ENCODE measurements at places on chromosomes 7 and 10.

DNA sequence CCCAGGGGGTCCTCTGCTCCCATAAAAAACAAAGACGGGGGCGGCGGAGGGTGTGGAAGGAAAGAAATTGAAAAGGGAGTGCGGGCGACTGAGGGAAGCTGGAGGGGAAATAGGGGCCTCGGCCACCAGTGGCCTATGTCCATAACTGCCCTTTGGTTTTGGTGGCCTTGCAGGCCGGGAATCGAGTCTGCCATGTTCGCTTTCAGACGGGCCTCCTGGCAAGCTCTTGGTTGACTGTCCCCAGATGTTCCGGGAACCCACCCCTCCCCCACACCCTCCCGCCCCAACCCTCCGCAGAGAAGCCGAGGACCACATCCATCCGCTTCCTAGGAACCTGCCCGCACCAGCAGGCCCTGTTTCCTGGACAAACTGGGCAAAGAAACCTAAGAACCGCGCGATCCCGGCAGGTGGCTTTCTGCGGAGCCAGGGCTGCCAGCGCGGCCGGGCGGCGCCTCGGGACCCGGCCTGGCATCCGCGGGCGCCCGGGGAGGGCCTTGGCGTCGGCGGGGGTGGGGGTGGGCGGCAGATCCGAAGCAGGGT is 20.0 kb upstream of the GATA3 start:
- H3K27ac ChIP-seq: no peak overlapping the region
- DNase-seq: peak; percentile 72
- no peaks in the 10 kb centered on the region for H3K36me3 ChIP-seq
- H3K4me1 ChIP-seq: peaks cover 9% of the 10 kb centered on the region
- peaks cover 95% of the 10 kb centered on the region for H3K27me3 ChIP-seq
- no peak overlapping the region for H3K4me3 ChIP-seq

GRCh38 chr7:44172803-44173424 is 16.3 kb downstream of the GCK start:
- no peak for DNase-seq
- no peaks in the 10 kb centered on the region for H3K4me1 ChIP-seq
- H3K36me3 ChIP-seq: no peaks in the 10 kb centered on the region
- no peak overlapping the region for H3K4me3 ChIP-seq
- H3K27ac ChIP-seq: no peak overlapping the region

DNA sequence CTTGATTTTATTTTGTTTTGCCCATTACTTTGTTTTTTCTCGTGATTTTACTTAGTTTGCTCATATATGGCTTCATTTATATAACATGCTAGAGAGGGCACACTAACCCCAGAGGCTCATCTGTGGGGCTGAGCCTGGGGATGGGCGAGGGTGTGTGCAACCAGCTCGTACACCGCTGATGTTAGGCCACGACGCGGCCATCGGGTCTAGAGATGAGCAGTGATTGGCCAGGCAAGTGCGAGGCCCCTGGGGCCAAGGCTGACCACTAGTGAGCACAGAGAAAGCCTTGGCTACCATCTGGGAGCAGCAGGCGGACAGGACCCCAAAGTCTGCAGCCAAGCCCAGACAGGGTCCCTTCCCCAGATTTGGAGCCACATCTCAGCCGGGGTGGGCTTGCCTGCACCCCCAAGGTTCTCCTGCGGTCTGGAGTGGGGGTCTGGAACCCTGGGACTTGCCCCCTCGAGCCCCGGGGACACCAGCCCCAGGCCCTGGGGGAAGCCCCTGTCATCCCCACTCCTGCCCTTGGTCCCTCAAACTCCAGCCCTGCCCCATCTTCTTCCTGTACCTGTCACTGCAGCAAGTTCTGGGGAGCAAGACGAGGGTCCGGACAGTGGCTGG is 3.7 kb downstream of the FUOM start:
- peaks cover 8% of the 10 kb centered on the region for H3K4me1 ChIP-seq
- no peak overlapping the region for H3K4me3 ChIP-seq
- H3K27ac ChIP-seq: no peak overlapping the region
- DNase-seq: no peak
- H3K27me3 ChIP-seq: no peaks in the 10 kb centered on the region

- no peaks in the 10 kb centered on the region for H3K4me1 ChIP-seq
- H3K36me3 ChIP-seq: no peaks in the 10 kb centered on the region
- no peak for DNase-seq
- H3K27ac ChIP-seq: no peak overlapping the region
- H3K4me3 ChIP-seq: peak overlapping the region; percentile 65
- H3K27me3 ChIP-seq: no peaks in the 10 kb centered on the region
Measured at GRCh38 chr10:74178042-74178791, 27.2 kb downstream of the ADK start.

- H3K36me3 ChIP-seq: no peaks in the 10 kb centered on the region
- no peaks in the 10 kb centered on the region for H3K27me3 ChIP-seq
- H3K4me1 ChIP-seq: no peaks in the 10 kb centered on the region
- no peak for DNase-seq
- H3K27ac ChIP-seq: no peak overlapping the region
Measured at GRCh38 chr7:38907066-38907465, 1.9 kb downstream of the VPS41 start.
